Stimulated activated CD4-positive, alpha-beta T cell treated with anti-CD3 and anti-CD28 coated beads, Interleukin-4, amount 100 ng/mL, for 4 hours (primary cell): ENCODE measurements at places on chromosomes 7 and 10.

GRCh38 chr10:128859738-128860386 is 607.2 kb upstream of the MGMT start:
- no peak for DNase-seq

DNA sequence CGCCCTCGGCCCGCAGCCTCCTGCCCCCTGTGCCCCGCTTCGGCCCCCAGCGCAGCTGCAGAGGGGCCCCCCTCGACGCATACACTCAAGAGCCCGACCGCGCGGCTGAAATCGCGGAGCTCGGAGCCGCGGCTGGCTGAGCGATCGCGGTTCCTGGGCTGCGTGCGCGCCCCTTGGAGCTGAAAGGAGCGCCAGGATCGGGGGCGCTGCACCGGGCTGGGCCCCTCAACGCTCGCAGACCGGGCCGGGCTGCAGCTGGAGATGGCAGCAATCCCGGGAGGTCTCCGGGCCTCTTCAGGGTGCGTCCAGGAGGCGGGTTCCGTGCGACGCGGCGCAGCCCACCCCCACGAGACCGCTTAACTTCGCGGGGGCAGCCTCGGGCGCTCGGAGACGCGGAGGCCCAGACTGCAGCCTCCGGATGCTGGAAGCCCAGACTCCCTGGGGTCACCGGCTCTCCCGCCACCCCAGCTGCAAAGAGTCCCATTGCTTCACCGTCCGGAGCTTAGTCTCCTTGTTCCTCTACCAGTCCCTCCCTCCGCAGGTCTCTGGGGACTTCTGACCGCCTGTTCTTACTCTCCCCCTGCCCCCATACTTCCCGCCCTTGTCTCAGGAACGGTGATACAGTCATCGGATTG is 73.0 kb upstream of the LRRC4 start:
- no peak for DNase-seq

DNA sequence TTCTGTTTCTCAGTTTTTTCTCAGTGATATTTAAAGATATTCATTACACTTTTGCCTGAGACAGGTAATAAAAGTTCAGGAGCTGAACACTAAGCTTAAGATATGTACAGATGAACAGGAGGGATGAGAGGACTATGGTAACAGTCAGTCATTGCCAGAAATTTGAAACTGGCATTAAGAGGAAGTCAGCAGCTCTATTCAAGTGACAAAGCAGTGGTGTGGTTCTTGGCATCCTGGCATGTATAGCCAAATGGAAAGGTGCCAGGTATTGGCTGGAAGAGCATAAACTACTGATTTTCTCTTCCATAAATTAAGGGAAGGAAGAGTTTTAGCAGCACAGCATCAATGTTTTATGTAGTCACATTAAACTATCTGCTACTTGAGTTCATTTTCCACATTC is 22.7 kb downstream of the HOXA1 start:
- DNase-seq = no peak

DNA sequence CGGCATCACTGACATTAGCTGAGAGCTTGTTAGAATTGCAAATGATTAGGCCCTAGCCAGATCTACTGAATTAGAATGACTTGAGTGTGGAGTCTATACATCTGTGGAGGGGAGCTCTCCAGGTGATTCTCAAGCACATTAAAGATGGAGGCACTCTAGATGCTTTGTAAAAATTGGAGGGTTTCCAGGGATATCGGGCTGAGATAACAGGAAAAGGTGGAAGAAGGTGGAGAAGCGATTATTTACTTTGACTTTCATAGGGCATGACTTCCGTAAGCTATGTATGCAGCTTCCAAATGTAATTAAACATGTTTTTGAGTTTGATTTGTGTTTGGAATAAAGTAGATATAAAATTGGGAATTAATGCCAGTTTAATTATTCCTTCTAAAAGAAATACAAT is 235.0 kb upstream of the PTN start:
- DNase-seq = no peak
